ENCODE measurements at places on chromosomes 2 and 18.

GRCh38 chr2:29060441-29060840, 13.9 kb downstream of the PCARE start:
- no peak for DNase-seq

- no peak for DNase-seq
Observed at GRCh38 chr2:38514603-38515154, 88.0 kb downstream of the HNRNPLL start.

- DNase-seq = no peak
Observed at GRCh38 chr18:5417342-5417741, 121.8 kb upstream of the ZBTB14 start.

DNA sequence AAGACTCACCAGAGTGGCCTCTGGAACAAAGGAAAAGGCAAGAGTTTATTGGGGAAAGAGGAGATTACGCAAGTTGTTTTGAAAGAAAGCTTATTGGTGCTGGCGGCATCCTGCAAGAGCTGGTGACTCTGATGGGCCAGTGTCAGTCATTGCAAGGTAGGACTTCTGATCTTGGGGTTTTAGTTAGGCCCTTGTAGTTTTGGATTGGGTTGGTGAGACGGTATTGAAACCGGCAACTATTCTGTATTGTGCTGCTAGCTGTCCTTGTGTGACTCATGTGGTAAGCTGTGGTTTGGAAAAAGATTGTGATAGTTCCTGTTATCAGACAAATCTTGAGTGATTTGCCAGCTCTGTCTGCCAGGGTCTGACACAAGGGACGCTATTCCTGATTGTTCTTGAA, 159.1 kb upstream of the PIEZO2 start:
- DNase-seq = no peak

GRCh38 chr2:74944987-74945787, 13.3 kb upstream of the POLE4 start:
- no peak for DNase-seq
